ENCODE measurements at places on chromosomes 5 and 9. TPM values are rescaled to one million over a fixed set of nuclear protein-coding genes. Genes with fewer than 3 reads are reported as not detected.

The CTNND2 gene
- total RNA-seq, result not detected

The MXD3 gene
- total RNA-seq, result 16.5 TPM

The TSLP gene
- not detected for total RNA-seq

The ORM1 gene
- total RNA-seq, result not detected

The ADAMTS12 gene
- total RNA-seq, result 9.1 TPM

The DBH gene
- not detected for total RNA-seq

The PCDHGB1 gene
- 2.1 TPM for total RNA-seq

The PCDHGB7 gene
- total RNA-seq, result 0.07 TPM

The OR13D1 gene
- total RNA-seq, result not detected

The NR4A3 gene
- 3.2 TPM for total RNA-seq

The ROR2 gene
- 1.9 TPM for total RNA-seq

The LECT2 gene
- not detected for total RNA-seq

The WDR31 gene
- total RNA-seq, result 1.4 TPM

The CCDC183 gene
- 0.10 TPM for total RNA-seq

The PNPLA7 gene
- total RNA-seq, result 0.63 TPM

The RLN2 gene
- total RNA-seq, result 0.19 TPM

The SLC25A25 gene
- 10.0 TPM for total RNA-seq

The ARID3C gene
- 0.10 TPM for total RNA-seq

The TAF11L7 gene
- not detected for total RNA-seq

The LPCAT1 gene
- 167 TPM for total RNA-seq

The GCNT4 gene
- total RNA-seq, result 0.58 TPM

The ORM2 gene
- total RNA-seq, result not detected

The SPATA9 gene
- 0.13 TPM for total RNA-seq

The TEX48 gene
- not detected for total RNA-seq

The F12 gene
- total RNA-seq, result 23.0 TPM

The ARL14EPL gene
- not detected for total RNA-seq

The PCAT7 gene
- total RNA-seq, result 0.92 TPM

The TLX3 gene
- total RNA-seq, result not detected

The HK3 gene
- not detected for total RNA-seq

The RFESD gene
- 3.3 TPM for total RNA-seq

The FBLL1 gene
- total RNA-seq, result not detected

The C9orf40 gene
- 11.3 TPM for total RNA-seq

The CSF2 gene
- 1.2 TPM for total RNA-seq

The RXRA gene
- total RNA-seq, result 42.7 TPM

The MLANA gene
- total RNA-seq, result not detected

The NUTM2G gene
- not detected for total RNA-seq

The RNF130 gene
- total RNA-seq, result 32.2 TPM

The CHD1 gene
- total RNA-seq, result 34.1 TPM

The TIMD4 gene
- total RNA-seq, result 0.72 TPM

The IL4 gene
- total RNA-seq, result not detected

The RPL35 gene
- 2,828 TPM for total RNA-seq

The TMEM252 gene
- not detected for total RNA-seq

The C9orf153 gene
- total RNA-seq, result not detected

The COL23A1 gene
- not detected for total RNA-seq

The ARSK gene
- 6.3 TPM for total RNA-seq

The TRIM36 gene
- 2.4 TPM for total RNA-seq

The SLC4A9 gene
- total RNA-seq, result not detected

The OTP gene
- 0.08 TPM for total RNA-seq

The GMCL2 gene
- total RNA-seq, result not detected

The PRSS3 gene
- total RNA-seq, result 13.2 TPM
